ENCODE measurements at places on chromosomes 4 and X.

DNA sequence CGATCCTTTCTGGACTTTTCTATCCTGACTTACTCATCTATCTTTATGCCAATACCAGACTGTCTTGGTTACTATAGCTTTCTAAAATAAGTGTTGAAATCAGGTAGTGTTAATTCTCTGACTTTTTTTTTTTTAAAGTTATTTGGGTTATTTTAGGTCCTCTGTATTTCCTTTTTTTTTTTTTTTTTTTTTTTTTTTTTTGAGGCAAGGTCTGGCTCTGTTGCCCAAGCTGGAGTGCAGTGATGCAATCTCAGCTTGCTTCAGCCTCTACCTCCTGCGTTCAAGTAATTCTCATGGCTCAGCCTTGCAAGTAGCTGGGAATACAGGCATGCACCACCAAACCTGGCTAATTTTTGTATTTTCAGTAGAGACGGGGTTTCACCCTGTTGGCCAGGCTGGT is 2.8 kb upstream of the NELFA start:
- no peak for DNase-seq

- no peak for DNase-seq
Measured at GRCh38 chr4:2741626-2742025, 14.5 kb downstream of the TNIP2 start.

- DNase-seq = no peak
Measured at GRCh38 chrX:101803451-101803850, 128.4 kb downstream of the ZMAT1 start.

DNA sequence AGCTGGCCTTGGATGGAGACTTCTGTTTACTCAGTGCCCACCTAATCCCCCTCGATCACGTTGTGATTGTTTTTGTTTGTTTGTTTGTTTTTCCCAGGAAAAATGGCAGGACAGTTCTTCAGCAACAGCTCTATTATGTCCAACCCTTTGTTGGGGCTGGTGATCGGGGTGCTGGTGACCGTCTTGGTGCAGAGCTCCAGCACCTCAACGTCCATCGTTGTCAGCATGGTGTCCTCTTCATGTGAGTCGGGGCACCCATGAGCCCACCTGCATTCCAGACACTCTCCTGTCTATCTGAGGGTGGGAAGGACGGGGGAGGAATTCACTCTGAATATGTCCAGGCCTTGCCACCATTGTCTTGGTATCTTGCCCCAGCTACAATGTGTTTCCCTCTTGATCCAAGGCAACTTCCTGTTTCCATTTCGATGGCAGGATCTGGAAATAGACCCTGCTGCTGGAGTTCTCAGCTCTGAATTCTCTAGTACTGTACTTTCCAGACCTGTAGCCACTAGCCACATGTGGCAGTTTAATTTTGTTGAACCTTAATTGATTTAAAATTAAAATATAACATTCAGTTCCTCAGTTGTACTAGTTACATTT is 10.5 kb downstream of the SLC34A2 start:
- no peak for DNase-seq

- DNase-seq = no peak
Measured at GRCh38 chrX:101415180-101416145, 7.4 kb downstream of the HNRNPH2 start.

GRCh38 chr4:38155589-38156294 is 195.5 kb downstream of the PTTG2 start:
- no peak for DNase-seq

DNA sequence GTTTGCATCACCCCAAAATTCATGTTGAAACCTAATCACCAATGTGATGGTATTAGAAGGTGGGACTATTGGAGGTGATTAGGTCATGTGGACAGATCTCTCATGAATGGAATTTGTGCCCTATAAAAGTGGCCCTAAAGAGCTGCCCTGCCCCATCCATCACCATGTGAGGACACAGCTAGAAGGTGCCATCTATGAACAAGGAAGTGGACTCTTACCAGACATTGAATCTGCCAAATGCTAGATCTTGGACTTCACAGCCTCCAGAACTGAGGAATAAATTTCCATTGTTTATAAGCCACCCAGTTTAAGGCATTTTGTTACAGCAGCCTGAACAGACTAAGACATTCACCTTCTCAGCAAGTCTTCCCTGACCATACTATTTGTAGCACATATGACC is 7.5 kb downstream of the PLA2G12A start:
- DNase-seq = no peak

DNA sequence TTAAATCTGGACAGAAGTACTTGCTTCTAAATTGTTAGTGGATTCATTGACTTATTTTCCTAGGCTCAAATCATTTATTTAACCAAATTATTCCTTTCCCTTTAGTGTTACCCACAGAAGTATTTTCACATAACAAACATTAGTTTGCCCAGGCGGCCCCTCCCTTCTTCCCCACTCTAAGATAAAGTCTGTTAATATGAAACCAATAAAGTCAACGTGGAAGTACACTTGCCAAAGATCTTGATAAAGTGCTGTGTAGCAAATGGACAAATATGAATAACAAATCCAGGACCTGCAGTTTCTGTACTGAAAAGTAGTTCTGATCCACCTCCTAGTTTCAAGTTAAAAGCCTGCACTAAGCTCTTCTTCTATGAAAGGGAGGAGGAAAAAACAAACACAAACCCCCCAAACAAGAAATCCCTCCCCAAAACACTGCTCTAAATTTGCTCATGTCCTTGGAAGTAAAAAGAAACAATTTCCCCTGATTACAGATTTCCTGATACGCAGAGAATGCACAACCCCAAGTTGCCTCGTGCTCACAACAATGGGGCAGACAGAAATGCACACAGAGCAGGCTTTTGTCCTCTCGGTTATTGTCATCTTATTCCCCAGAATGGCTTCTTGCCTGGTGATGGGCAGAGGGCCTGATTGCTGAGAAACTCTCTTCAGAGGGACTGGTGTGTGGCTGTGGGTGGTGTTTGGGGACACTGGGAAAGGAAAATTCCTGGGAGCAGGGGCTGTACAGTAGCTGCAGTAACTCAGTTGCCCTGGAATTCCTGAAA is 23.2 kb downstream of the TMSB4X start:
- no peak for DNase-seq

- no peak for DNase-seq
Measured at GRCh38 chrX:56978172-56978571, 17.2 kb downstream of the SPIN3 start.

- no peak for DNase-seq
Measured at GRCh38 chr4:156298230-156298629, 344.6 kb upstream of the CTSO start.

GRCh38 chr4:60952921-60953320 is 247.2 kb upstream of the ADGRL3 start:
- DNase-seq = no peak

GRCh38 chr4:87919941-87920340 is 55.6 kb upstream of the SPP1 start:
- no peak for DNase-seq

GRCh38 chrX:45762699-45763647 is 562.3 kb upstream of the DIPK2B start:
- DNase-seq = no peak

- DNase-seq = no peak
Measured at GRCh38 chrX:19810006-19810774, 77.2 kb downstream of the SH3KBP1 start.

- DNase-seq = no peak
Measured at GRCh38 chr4:72665171-72665968, 96.3 kb upstream of the ADAMTS3 start.

DNA sequence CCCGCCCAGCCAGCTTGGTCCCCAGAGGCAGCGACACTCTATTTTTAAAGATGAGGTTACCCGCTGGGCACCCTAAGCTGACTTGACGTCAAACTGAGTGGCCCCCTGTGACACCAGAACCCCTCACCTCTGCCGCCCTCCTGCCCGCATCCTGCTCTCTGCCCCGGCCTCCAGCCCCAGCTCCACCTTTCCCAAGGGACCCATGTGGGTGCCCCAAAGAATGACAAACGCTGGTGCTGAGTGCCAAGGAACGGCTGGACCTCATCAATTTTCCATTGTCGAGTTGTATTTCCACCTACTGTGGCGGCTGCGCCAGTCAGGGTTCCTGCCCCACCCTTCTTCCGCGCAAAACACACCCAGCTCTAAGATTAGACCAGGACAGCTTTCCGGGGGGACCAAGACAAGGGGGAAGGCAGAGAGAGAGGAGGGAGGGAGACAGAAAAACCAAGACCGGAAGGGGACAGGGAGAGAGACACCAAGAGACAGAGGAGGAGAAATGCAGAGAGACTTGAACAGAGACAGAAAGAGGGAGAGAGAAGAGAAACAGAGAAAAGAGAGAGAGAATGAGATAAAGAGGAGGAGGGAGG is 2.0 kb downstream of the PRKX start:
- DNase-seq = no peak

Data from stimulated activated CD8-positive, alpha-beta memory T cell treated with anti-CD3 and anti-CD28 coated beads, Interleukin-2, amount 100 ng/mL, for 1 hour (primary cell).